A673 (cell line): ENCODE measurements at places on chromosomes 5 and 9. TPM values are rescaled to one million over a fixed set of nuclear protein-coding genes. Genes with fewer than 3 reads are reported as not detected.
A peak's percentile ranks its signal among the peaks of the same experiment; 100 is the strongest.

The AKNA gene
- total RNA-seq: 20.4 and 28.8 TPM in 2 replicates

GRCh38 chr5:67963789-67964519 lies 251.6 kb upstream of the PIK3R1 start:
- no peak for DNase-seq

The KIF4B gene
- 0.77 and 0.79 TPM in 2 replicates for total RNA-seq

The CXXC5 gene
- 56.4 and 57.2 TPM in 2 replicates for total RNA-seq

The RFK gene
- total RNA-seq: 19.8 and 22.1 TPM in 2 replicates

GRCh38 chr9:94181408-94182181 lies 77.5 kb upstream of the ZNF169 start:
- no peak for DNase-seq

GRCh38 chr9:137606734-137607138 lies 1.2 kb downstream of the ARRDC1 start:
- DNase-seq: no peak

GRCh38 chr5:145776886-145777285 lies 58.3 kb downstream of the PRELID2 start:
- DNase-seq: no peak

The ZNF367 gene
- 14.6 and 14.9 TPM in 2 replicates for total RNA-seq

- DNase-seq: no peak
These were observed 30.8 kb downstream of the CD14 start for GRCh38 chr5:140602147-140602546.

- no peak for DNase-seq
These were observed 6.5 kb downstream of the ABO start for GRCh38 chr9:133268335-133269056.

GRCh38 chr5:23635938-23636337 lies 128.5 kb downstream of the PRDM9 start:
- no peak for DNase-seq

The CCL27 gene
- total RNA-seq: not detected in 2 replicates

DNA sequence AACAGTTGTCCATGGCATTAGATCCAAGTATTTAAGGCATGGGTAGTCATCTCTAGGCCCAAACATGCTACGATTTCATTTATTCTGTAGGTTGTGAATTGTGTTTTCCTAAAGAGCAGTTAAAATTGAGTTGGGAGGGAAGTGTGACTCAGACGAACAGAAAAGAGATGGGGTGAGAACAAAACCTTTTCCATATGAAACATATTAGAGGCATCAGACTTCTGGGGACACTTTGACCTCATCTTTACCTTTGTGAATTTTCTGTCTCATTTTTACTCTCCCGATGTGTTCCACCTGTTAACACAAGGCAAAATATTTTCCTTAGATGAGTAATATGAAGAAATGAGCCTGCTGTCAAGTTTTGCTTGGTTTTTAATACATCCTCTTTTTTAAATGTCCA lies 181.3 kb downstream of the ESM1 start:
- no peak for DNase-seq

- DNase-seq: no peak
These were observed 426.1 kb downstream of the RAB3C start for GRCh38 chr5:59008816-59009473.

- no peak for DNase-seq
These were observed 184.5 kb upstream of the TLE4 start for GRCh38 chr9:79387101-79387835.

The ITGA1 gene
- 7.8 and 8.1 TPM in 2 replicates for total RNA-seq

The RASGRF2 gene
- 8.4 and 9.1 TPM in 2 replicates for total RNA-seq

DNA sequence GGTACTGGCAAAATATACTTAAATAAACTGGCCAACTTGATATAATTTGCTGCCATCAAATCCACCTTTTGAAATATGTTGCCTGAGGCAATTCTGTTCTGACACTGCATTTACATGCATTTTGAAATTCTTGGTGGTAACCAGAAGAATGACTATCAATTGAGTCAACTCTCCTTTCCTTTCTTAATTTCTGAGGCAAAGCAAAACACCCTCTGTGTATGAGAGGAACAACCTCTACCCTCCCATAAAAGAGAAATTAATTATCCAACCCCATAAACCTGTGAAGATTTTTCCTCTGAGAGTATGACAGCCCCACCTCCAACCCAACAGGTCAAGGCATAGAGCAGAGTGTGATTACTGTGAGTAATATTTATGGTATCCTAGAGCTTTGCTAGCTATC lies 286.8 kb downstream of the NR2F1-AS1 start:
- no peak for DNase-seq

The PCDHGA2 gene
- total RNA-seq: 1.5 and 1.8 TPM in 2 replicates

The GABRA6 gene
- total RNA-seq: not detected in 2 replicates

DNA sequence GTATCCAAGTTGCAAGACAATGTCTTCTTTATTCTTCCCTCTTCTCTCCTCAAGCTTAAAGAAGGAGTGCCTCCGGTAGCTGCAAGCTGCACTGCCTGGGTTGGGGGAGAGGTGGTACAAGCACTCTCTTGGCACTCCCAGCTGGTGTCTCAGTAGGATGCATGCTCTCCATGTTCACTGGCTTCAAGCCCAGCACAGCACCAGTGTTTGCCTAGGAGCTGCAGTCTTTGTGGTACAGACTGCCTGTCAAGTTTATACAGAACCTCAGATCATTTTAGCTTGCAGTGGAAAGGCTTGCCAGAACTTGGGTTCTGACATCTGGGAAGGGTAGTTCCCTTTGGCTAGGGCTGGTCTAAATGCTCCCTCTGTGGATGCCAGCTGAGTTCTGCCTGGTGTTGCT lies 505.6 kb downstream of the MAN2A1 start:
- no peak for DNase-seq

The ECPAS gene
- 116 and 124 TPM in 2 replicates for total RNA-seq

DNA sequence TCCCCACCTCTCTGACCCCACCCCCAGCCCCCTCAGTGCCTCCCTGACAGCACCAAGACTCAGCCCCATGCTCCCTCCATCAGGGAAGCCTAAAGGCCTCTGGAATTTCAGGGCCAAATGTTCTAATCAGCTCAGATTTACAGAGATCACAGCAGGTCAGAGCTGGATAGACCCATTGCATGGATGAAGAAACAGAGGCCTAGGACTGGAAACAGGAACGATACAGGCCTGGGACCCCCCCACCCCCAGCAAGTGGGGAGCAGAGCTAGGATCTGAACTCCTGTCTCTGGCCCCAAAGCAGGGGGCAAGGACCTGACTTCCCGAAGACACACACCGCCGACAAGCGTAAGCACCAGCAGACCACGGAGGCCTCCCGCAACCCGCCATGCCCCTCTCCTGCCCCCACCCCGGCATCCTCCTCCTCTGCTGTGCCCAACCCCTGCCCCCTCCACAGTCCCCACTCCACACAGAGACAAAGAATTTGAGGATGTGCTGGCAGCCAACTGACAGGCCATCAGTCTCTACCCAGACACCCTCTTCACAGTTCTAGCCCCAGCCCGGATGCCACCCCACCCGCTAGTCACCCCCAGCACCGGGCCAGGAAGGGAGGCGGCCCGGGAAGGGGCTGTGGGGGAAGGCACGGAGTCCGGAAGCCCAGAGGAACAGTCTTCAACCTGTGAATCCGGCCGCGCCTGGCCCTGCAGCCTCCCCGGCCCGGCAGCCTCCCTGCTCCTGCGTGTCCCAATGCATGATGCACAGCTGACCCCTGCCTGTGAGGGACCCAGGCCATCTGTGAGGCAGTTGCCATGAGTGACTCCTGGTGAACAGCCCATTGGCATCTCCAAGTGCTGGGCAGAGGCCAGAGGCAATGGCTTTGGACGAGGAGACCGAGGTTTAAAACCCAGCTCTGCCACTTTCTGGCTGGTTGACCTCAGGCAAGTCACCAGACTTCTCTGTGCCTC lies 31.3 kb downstream of the NDUFA8 start:
- no peak for DNase-seq

DNA sequence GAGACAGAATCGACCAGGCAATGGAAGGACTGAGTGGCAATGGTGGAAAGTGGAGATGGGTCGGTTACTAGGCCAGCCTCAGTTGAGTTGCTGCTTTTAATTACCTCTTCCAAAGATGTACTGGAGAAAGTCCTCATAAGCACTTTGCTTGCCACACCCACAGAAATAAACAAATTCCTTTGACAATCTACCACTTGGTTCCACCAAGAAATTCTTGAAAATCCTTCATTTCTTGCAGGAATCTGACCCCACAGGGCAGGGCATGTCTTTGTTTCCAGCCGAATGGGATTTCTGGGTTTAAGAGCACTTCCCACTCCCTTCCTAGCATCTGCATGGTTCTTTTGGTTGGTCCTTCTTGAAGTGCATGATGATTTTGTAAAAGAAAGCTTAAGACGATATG lies 54.5 kb downstream of the ADAMTS12 start:
- no peak for DNase-seq

GRCh38 chr9:104970271-104970987 lies 42.5 kb upstream of the ABCA1 start:
- DNase-seq: no peak

DNA sequence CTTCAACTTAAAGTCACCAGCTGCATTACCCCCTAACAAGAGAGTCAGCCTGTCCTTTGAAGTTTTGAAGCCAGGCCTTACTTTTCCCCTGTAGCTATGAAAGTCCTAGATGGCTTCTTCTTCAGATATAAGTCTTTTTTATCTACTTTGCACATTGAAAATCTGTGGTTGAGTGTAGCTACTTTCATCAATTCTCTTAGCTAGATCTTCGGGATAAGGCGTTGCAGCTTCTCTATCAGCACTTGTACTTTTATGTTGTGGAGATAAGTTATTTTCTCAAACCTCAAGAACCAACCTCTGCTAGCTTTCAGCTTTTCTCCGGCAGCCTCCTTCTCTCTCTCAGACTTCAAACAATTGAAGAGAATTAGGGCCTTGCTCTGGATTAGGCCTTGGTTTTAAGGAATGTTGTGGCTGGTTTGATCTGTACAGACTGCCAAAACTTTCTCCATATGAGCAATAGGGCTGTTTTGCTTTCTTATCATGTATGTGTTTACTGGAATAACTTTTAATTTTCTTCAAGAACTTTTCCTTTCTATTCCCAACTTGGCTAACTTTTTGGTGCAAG lies 21.6 kb downstream of the CATSPER3 start:
- DNase-seq: no peak

GRCh38 chr9:130963337-130963908 lies 24.4 kb upstream of the FIBCD1 start:
- no peak for DNase-seq

GRCh38 chr9:38335686-38336085 lies 56.8 kb upstream of the ALDH1B1 start:
- no peak for DNase-seq

The PCDHB15 gene
- 1.2 and 2.3 TPM in 2 replicates for total RNA-seq

DNA sequence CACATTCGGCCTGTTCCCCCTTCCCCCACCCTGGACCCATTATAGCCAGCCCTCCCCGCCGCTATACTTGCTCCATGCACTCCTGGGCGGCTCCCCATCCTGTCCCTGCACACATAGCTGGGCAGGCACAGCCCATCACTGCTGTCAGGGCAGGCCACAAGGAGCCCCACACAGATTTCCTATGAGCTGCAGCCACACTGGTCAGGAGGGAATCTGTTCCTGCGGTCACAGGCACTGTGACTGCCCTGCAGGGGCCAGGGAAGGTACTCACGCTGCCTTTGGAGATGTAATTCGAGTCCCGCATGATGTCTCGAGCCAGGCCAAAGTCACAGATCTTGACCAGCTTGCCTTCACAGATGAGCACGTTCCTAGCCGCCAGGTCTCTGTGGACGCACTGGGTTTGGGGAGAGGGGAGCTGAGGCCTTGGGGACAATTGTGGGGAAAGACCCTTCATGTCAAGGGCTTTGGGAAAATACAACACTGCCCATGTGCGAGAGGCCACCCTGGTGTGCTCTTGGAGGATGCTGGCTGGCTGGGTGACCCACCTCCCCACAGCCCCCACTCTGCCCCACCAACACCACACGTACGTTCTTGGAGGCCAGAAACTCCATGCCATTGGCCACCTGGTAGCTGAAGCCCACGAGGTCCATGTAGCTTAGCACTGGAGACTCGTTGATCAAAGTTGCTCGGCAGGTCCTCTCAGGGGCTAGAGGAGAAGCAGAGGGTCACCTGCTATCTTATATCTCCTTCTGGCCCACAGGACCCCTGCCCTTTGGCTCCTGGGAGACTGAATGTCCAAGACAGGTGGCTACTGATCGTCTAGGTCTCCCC lies 34.5 kb upstream of the CSF1R start:
- DNase-seq: no peak

DNA sequence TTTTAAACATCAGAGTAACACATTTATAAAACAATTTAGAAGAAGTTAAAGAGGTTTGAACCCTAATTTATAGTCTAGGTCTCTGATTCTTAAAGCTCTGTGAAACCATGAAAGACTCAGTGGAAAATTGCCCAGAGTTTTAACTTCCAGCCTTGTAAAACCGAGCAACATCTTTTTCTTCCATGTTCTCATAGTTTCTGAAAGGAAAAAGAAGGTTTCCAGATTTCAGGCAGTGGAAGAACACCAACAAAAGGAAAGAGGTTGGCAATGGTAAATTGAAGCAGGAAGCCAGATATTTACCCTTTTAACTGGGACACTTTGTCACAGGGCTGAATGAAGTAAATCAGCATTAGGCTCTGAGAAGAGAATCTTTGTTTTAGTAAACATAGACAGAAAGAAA lies 1999.3 kb downstream of the MAT2B start:
- no peak for DNase-seq

- no peak for DNase-seq
These were observed 3.3 kb downstream of the MAT2B start for GRCh38 chr5:163508753-163509152.

The CORO2A gene
- total RNA-seq: 0.52 and 0.68 TPM in 2 replicates

The IL9 gene
- total RNA-seq: not detected in 2 replicates

- no peak for DNase-seq
These were observed 166.8 kb downstream of the MELK start for GRCh38 chr9:36739373-36740116.

The PPP3R2 gene
- not detected in 2 replicates for total RNA-seq

GRCh38 chr9:7536310-7536939 lies 263.2 kb downstream of the DMAC1 start:
- DNase-seq: peak; percentile 70

The RETREG1 gene
- total RNA-seq: 5.1 and 5.7 TPM in 2 replicates

- peak; percentile 55 for DNase-seq
These were observed 224.9 kb downstream of the EBF1 start for GRCh38 chr5:158874792-158875191.

- peak; percentile 3 for DNase-seq
These were observed 114.2 kb upstream of the ADAMTS16 start for GRCh38 chr5:5025774-5026408.

DNA sequence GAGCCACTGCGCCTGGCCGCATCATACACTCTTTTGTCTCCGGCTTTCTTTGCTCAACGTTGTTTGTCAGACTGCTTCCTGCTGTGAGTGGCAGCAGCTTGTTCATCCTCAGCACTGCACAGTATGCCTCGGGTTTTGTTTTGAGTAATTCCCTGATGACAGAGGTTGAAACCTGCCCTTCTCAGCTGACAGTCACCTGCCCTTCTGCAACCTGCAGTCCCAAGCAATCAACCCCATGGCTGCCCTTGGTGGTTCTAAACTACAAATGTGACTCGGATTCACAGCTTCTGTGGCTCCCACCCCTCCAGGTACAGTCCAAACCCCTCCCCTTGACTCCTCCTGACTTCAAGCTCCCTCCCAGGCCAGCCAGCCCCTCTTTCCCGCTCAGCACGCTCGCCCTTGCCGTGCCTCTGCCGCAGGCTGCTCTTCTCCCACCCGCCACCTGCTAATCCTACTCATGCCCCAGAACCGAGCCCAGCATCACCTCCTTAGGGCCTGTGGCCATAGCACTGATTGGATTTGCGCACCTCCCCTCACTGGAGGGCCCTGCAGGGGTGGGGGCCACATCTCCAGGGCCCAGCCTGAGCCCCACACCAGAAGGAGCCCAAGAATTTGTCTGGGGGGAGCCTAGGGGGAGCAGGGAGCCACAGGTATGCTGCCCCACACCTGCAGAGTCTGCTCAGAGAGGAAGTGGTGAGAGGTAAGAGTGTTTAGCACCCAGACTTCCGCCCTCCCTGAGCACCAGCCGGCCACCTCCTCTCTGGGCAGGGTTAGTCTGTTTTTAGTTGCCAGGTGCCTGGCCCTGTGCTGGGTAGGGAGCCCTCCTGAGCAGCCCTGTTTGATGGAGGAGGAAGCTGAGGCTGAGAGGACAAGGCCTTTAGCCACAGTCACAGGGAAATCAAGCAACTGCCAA lies 10.1 kb downstream of the EEIG1 start:
- peak; percentile 50 for DNase-seq
